ENCODE measurements at places on chromosomes 5 and 9.

DNA sequence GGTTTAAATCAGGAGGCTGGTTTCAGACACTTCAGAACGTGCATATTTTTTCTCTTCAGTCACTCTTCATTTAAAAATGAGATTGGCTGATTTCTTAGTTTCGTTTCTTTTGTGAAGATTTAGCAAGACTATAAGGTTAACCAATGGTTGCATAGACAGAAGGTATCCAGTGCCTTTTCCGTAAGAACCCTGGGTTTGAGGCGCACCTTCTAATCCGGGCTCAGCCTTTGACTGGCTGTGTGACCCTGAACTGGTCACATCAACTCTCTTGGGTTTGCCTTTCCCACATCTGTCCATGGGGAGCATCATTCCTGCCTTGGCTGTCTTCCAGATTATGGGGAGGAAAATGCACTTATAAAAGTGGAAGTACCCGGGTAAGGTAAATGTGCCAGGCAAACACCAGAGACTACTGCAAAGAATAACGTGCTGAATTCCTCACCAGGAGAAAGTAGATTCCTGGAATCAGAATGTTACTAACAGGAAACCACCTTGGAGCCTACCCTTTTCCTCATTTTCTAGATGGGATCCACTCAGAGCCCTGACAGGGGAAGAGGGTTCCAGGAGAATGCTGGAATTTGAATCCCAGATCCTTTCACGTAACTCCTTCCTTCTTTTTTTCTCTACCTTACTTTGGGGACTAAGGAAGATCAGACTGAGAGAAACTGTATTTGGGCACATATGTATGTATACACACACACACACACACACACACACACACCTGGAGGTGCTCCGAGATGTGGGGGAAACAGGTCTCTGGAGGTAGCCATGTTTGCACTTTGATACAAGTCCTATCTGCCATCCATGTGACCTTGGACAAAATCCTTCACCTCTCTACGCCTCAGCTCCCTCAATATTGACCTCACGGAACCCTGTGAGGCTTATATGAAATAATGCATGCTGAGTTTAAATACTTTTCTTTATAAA is 6.8 kb downstream of the HAND1 start:
- no peak for DNase-seq

- DNase-seq = no peak
Observed at GRCh38 chr5:171309276-171310211, 496 bp downstream of the TLX3 start.

DNA sequence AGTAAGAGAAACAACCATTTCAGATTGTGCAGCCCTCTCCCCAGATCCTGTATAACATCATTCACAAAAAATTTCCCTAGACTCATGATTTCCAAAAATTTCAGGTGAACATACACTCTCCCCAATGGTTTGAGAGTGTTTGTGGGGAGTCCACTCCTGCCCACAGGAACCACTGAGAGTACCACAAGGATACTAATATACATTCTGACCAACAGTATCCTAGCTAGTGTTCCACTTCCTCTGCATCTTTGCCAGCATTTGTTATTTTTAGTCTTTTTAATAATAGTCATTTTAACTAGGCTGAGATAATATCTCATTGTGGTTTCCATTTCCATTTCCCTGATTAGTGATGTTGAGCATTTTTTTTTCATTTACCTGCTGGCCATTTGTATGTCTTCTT is 155.4 kb downstream of the DTWD2 start:
- no peak for DNase-seq

DNA sequence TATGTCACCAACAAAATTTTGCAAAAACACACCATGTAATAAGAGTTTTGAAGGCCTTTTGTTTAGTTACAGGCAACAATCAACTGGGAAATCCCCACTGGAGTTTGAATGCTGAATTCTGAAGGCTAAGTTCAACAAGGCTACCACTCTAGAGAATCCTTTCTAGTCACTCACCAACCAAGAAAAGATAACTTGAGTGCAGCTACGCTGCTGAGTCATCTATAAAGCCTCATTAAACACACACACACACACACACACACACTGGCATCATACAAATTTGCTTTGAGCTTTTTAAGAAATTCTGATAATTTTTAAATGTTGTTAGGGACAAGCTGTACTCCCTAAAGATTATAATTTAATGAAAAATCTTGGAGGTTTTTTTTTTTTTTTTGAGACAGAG is 219.6 kb downstream of the DENND1A start:
- DNase-seq = no peak

- DNase-seq = no peak
Observed at GRCh38 chr9:134995792-134996120, 78.0 kb upstream of the FCN1 start.

- DNase-seq = no peak
Observed at GRCh38 chr5:95072281-95072680, 212.6 kb downstream of the MCTP1 start.

GRCh38 chr5:54959673-54960418 is 25.5 kb downstream of the ESM1 start:
- DNase-seq = no peak

DNA sequence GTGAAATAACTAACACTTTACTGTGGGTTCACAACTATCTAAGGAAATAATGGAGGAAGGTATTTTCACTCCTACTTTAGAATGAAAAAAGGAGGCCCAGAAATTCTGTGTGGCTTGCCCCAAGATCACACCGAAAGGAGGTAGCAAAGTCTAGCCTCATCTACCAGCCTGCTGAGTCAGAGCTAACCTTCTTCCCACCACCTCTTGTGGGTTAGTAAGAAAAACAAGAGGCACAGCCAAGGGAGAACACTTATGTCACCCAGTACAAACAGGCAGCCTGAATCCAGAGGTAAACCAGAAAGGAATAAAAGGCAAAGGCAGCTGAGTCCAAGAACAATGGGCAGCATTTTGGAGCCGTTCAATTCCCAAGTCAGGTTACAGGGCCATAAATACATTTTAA is 91.9 kb upstream of the RASEF start:
- DNase-seq = no peak

DNA sequence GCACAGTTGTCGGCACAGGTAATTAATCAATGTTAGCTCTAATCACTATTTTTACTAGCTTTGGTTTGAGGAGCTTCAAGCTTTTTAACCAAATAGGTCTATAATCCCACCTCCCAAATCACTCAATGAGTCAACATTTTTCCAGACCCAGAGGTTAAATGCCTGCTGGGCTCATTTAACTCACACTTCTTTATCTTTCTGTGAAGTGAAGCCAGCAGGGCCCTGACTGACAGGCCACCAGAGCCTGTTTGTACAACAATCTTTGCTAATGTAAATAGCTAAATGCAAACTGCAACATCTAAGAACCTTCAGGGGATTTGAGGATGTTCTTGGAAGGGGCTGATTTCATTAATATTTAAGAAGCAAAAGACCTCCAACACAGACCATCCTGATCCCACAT is 98.4 kb upstream of the NREP start:
- DNase-seq = no peak

DNA sequence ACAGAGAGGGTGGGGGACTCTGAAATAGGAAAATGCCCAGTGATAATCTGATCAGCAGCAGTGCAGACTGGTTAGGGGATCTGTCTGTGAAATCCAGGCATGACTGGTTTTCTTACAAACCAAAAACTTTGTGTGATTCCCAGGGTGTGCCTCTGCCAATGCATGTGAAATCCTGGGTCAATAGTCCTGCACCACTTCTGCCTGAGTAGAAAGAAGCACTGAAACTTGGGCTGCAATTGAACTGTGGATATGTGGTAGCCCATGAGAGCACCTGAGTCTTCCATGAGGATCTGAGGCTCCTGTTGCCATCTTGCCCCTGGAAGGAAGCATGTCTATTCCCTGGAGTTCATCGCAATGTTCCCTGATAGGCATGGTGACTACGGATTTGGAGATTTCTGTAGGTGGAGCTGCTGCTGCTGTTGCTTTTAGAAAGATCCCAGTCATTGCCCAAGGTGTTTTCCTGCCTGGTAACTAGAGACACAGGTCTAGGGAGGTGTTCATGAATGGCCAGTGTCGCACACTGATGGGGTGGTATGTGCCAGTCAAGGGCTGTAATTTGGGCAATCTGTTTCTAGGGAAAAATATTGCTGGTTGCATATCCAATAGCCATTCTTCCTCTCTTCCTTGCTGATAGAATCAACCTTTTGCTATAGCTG is 146.7 kb downstream of the CARTPT start:
- no peak for DNase-seq

- DNase-seq = no peak
Observed at GRCh38 chr9:18296702-18297055, 177.3 kb upstream of the ADAMTSL1 start.

DNA sequence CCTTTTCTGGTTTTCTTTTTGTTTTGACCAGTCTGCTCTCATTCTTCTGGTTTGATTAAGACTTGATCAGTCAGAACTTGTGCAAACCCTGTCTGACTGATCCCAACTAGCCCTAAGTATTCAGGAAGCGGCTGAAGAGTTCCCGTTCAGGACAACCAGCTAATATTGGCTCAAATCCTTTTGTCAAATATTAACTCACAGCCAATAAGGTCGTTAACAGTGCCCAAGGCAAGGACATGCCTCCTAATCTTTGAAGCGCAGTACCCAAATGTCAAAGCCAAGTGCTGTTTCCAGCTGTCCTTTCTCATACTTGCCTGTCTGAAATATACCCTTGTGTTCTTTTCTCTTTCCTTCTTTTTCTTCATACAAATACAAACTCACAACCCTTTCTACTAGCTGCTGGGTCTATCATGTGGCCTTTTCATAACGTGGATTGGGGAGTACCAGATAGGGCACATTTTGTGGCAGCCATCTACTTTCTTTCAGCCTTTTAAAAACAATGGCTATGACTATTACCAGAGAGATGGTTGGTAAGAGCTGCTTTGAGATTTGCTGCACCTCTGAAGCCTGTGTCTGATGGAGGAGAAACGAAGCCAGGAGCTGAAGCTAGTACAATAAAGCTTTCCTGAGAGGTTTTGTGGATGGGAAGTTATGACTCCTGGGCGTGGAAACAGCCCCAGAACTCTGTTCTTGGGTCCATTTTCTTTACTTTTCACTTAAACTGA is 266.4 kb upstream of the ZNF608 start:
- DNase-seq = no peak

DNA sequence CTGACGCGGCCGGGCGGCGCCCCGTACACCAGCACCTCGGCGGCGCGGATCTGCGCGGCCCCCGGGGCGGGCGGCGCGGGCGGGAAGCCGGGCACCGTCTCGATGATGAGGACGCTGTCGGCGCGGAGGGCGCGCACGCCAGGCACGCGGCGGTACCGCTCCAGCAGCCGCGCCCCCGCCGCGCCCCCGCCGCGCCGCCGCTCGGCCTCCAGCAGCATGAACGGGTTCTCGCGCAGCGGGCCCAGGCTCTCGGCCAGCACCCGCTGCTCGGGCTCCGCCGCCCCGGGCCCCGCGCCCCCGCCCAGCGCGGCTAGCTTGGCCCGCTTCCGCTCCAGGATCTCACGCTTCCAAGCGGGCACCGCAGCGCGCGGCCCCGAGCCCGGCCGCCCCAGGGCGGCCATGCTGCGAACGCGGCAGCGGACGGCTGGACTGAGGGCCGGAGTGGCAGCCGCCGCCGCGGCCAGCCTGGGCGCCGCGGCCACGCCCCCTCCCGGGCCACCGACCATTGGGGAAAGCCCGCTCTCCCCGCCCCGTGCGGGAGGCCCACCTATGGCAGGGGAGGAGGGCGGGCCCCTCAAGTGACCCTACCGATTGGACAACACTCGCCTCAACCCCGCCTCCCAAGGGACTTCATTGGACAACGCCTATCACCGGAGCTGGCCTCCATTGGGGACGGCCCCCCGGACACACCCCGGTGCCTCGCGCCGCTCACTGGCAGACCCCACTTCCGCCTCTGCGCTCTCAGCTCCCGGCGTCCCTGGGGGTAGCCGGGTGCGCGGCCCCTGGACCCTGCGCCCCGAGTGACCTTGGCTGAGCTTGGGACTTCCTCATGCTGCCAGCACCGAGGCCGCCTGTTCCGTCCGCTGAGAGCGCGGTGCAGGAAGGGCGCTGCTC is at the start of gene TPRN:
Gene TPRN, minus strand, starts transcription at position 431 of the 894 bp plus-strand sequence. Its CDS starts 30 bp downstream, at position 401.
- peak; percentile 92 for DNase-seq

DNA sequence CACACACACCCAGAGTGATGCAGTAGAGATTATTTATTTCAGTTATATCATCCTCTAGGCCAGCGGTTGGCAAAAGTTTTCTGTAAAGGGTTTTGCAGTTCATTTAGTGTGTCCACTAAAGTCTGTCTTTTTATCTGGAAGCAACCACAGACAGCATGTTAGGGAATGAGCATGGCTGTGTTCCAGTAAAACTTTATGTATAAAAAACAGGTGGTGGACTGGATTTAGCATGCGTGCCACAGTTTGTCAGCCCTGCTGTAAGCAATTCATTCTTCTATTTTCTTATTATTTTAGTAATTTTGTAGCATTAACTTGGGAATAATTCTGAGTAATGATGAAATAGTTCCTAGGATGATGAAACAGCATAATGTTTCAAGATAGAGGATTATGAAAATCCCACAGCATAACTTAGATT is 51.7 kb downstream of the CCNH start:
- no peak for DNase-seq

GRCh38 chr5:130496215-130496614 is 592.0 kb downstream of the CHSY3 start:
- DNase-seq = no peak

GRCh38 chr9:97740848-97741821 is 44.0 kb upstream of the XPA start:
- DNase-seq = no peak

DNA sequence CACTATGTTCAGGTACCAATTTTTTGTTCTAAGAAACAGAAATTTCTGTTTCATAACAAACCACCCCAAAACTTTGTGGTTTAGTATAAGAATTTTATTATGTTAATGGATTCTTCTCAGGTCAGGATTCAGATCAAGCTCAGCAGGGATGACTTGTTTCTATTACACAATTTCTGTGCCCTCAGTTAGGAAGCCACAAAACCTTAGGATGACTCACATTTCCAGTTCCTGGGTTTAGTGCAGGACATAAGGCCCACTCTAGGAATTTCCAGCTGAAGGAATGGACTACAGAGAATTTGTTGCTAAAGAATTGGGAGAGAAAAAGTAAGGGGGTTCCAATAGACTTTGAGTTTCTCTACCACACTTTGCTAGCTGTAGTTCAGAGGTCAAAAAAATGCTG is 629.3 kb downstream of the ANXA1 start:
- no peak for DNase-seq

- DNase-seq = no peak
Observed at GRCh38 chr5:6745706-6746222, 32.5 kb downstream of the TENT4A start.

GRCh38 chr5:39459071-39459470 is 34.3 kb upstream of the DAB2 start:
- no peak for DNase-seq

GRCh38 chr5:178247481-178248456 is 15.2 kb upstream of the PHYKPL start:
- DNase-seq = no peak

- no peak for DNase-seq
Observed at GRCh38 chr9:98187926-98188325, 4.5 kb downstream of the CORO2A start.

GRCh38 chr5:128774605-128775004 is 190.7 kb upstream of the SLC27A6 start:
- DNase-seq = no peak

DNA sequence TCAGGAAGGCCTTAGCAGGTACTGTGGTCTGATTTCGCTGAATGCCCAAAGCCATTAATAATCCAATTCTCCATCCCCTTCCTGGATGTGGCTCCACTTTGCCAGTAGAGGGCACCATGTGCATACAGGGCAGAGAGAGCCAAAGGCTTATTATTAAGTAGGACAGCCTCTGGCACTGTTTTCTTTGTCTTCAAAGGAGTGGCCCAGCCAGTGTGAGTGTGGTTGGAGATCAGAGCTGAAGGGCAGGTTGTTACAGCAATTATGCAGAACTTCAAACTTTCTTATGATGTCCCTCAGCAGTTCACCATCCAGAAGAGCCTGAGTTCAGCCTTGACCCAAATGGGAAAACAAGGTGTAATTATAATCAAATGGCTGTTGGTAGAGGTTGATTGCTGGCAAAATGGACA is 38.6 kb upstream of the CEMIP2 start:
- peak; percentile 50 for DNase-seq

All from central memory CD8-positive, alpha-beta T cell (primary cell).